ENCODE measurements at places on chromosomes 1 and 21.

DNA sequence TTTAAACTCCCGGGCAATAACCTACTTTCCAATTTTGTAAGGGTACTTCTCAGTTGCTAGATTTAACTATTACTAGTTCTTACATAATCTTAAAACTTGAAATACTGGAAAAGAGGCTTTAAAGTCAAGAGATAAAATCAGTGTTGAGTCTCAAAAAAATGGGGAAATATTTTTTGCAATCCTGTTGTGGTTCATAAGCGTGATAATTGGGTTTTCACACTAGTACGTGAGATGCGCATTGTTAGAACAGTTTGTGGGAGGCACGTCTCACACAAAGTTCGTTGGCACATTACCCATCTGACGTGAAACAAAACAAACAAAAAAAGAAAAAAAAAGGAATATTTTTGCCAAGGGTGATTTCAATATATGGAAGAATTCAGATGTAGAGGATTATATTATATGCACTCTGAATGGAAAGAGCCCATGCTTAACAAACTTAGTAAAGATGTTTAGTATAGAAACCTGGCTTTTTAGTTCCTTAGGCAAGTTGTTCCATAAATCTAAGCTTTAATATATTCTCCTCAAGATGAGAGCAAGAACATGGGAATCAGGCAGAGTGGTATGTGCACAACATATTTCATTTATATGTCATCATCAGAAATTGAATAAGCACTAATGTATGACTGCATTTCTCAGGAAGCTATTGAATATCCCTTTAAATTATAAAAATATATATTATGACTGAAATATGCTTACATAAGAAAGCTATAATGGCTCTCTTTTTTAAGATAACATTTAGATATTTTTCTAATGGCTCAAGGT lies 73.9 kb upstream of the TNFSF4 start:
- DNase-seq = no peak

- no peak for DNase-seq
Measured at GRCh38 chr1:219732814-219733491, 120.0 kb upstream of the ZC3H11B start.

GRCh38 chr1:156246781-156247459 lies 936 bp downstream of the PAQR6 start:
- no peak for DNase-seq

DNA sequence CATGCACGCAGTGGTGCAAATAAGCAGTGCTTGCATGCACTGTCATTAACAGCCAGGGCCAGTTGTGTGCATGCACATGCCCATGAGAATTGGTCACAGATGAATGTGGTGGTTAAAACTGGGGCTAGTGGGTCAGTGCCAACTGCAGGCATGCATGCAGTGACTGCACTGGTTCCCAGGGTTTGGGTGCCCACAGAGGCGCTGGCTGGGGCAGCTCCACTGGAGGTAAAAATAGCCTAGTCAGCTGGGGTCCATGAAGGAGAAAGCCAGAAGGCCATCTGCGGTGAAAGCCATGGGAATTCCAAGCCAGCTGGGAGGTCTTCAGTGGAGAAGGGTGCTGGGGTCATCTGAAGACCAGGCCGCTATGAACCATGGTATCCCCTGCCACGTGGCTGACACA lies 70.2 kb downstream of the SLC5A9 start:
- DNase-seq = no peak

DNA sequence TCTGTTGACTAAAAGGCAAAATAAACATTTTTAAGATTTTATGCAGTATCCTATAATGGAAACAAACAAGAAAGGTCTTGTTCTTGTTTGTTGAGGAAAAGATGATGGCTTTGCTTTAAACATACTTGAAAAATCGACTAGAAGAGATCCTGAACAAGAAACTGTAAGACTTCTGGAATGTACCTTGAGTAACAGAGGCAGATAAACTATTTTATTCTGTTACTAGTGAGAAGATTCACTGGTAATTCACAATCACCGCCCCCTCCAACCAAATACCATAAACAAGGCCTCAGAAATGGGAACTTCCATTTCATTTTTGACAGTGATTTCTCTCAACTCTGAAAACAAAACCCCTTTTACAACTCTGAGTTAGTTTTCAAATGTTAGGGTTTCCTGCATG lies 18.1 kb downstream of the TSEN15 start:
- DNase-seq = no peak

DNA sequence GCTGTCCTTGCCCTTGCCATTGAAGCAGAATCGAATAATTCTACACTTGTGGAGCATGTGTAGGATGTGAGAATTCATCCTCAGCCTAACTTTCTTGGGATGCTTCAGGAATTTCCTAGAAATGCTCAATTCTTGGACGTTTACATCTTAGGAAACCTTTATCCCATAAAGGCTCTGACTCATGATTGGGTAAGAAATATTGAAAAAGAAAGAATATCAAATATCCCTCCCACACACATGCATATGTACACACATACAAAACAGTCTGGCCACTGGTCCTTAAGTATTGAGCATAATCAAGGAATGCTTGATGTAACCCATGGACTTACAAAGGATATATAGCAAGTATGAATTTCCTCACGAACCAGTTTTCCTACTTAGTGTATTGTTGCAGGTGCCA lies 83.9 kb upstream of the IPO9 start:
- no peak for DNase-seq

DNA sequence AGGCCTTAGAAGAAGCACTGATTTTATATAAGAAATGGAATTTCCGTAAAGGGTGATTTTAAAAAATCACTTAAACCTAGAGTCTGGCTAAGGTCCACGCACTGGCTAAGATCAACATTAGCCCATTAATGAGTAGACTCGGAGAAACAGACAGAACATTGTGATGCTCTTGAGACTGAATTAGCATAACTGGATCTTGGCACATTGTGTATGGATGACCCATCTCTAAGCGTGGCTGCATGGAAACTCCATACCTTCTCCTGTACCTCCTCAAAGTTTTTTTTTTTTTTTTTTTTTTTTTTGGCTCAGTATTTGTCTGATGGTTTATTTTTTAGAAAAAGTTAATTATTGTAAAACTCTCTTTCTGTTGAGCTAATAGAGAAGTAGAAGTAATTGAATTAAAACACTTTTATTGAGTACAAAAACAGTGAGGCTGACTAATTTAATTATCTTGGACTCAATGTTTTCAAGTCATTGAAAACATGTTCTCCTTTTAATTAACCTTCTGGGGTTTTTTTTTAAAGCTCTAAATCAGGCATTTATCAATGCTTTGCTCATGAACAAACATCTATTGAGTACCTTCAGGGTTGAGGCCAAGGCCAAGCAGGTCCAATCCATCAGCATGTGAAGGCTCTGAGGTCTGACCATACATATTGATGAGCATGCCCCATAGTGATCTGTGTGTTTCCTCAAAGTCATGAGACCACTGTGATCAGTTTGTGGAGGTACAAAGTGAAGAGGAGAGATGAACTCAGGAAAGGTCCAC lies 74.0 kb downstream of the TLR5 start:
- DNase-seq = no peak

- DNase-seq = no peak
Measured at GRCh38 chr1:45477646-45478045, 13.3 kb downstream of the TESK2 start.
